Stimulated activated CD4-positive, alpha-beta T cell treated with anti-CD3 and anti-CD28 coated beads, Interleukin-1b, Interleukin-23, amount 100 ng/mL, for 1 hour (primary cell): ENCODE measurements at places on chromosomes 1 and 21.

DNA sequence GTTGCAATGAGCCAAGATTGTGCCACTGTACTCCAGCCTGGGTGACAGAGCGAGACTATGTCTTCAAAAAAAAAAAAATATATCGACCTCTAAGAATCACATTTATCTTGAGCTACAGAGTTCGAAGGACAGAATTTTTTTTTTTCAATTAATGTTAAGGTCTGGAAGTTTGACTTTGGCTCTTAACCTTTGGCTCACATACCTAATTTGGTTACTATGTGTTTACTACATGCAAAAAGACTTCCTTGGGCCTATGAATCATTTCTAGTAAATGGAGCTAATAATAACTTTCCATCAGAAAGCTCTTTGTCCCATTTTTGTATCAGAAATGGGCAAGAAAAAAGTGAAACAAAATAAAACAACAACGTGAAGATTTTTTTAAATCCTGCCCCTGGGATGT is 351.2 kb downstream of the SMYD3 start:
- no peak for DNase-seq

GRCh38 chr1:59906931-59907330 is 19.6 kb downstream of the CYP2J2 start:
- no peak for DNase-seq

- no peak for DNase-seq
These were observed 6.0 kb downstream of the TNFRSF14 start for GRCh38 chr1:2561898-2562895.

DNA sequence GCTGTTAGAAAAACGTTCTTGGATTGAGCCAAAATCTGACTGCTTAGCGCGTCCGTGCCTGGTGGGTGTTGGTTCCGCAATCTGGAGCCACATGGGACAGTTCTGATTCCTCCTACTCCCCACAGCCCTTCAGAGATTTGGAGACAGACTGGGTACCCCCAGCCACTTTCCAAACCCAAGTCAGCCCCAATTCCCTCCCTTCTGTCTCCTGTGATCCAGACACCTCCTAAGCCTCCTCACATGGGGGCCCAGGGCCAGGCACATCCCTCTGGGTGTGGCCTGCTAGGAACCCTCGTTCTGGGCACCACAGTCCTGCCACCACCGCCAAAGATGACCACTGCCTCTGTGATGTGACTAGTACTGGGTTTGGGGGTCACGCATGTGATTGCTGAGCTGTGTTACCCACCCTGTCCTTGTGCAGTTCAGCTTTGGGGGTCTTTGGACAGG is 4.8 kb downstream of the PLA2G5 start:
- no peak for DNase-seq

- DNase-seq, result no peak
These were observed 59.9 kb downstream of the LDLRAD2 start for GRCh38 chr1:21871943-21872342.

- DNase-seq, result no peak
These were observed 4.9 kb downstream of the ASAP3 start for GRCh38 chr1:23478896-23479665.

DNA sequence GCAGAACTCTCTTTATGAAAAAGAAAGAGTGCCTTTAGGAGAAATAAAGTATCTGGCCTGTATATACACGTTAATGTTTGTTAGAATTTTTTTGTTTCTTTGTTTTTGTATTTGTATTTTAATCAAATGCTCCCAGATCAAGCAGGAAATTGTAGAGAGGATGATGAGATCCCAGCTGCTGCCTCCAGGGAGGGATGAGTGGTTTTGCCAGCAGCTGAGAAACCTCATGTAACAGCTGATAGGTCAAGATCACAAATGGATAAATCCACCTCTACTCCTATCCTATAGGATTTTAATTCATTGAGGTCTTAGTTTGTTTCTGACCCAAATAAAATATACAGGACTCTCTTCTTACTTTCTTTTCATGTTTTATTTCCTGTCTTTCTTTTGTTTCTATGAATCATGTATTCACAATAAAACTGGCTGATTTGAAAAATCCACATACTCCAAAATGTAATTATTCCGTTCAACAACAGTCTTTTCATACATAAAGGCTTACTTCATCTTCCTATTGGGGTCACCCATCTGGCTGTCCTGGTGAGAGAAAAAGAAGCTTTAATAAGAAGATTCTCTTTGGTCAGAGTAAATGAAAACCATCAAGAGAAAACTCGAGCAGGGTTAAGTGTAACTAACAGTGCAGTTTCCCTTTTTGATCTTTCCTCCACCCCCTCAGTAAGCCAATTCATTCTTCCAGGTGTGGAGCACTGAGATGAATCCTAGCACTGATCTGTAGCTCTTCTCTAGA is 129.3 kb upstream of the PLPPR5 start:
- no peak for DNase-seq

DNA sequence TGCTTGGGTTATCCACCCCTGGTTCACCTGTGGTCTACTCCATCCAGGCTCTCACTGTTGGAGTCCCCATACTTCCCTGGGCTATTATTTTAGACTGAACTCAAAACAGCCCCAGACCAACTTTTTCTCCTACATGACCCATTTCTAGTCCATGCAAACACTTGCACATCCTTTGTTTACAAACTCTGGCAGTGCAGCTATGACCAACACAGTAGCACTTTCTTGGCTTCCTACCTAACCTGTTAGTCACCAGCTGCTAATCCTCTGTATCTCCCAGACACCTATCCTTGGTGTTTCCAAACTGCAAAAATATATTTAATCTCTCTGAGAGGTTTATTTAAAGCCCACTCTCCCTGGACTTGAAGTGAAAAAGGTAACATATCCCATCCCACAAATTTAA is 90.8 kb downstream of the DDAH1 start:
- no peak for DNase-seq

DNA sequence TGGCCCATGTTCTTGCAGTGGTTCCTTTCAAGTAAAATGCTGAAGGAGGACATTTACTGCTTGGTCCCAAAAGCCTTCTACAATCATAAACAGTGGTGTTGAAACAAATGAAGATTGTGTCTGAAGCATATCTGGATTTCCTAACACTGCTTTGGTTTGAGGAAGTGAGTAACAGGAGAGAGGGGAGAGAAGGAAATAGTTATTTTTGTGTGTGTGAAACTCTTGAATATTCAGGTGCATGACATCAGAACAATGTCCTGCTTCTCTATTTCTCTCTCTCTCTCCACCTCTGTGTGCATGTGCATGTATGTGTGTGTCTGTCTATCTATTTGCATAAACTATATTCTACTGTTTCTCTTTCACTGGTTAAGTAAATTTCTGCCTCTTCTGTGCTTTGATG is 61.4 kb upstream of the TNFSF18 start:
- no peak for DNase-seq

GRCh38 chr1:31701091-31701736 is 2.6 kb downstream of the COL16A1 start:
- DNase-seq, result no peak
